ENCODE measurements at places on chromosomes 12 and 14. TPM values are rescaled to one million over a fixed set of nuclear protein-coding genes. Genes with fewer than 3 reads are reported as not detected.

The TMEM229B gene
- total RNA-seq, result 34.9 TPM

The TMTC2 gene
- 8.1 TPM for total RNA-seq

The PTPRO gene
- total RNA-seq, result 7.8 TPM

The MMP14 gene
- total RNA-seq, result 3.0 TPM

The COCH gene
- not detected for total RNA-seq

The FOXJ2 gene
- 32.4 TPM for total RNA-seq

The TPH2 gene
- total RNA-seq, result 0.12 TPM

- no peaks in the 10 kb centered on the region for H3K36me3 ChIP-seq
- H3K27ac ChIP-seq, result no peak overlapping the region
Measured at GRCh38 chr12:86662464-86662863, 406.3 kb upstream of the MGAT4C start.

GRCh38 chr12:47491516-47492305, 214.1 kb downstream of the RPAP3 start:
- no peak overlapping the region for H3K4me3 ChIP-seq
- no peaks in the 10 kb centered on the region for H3K36me3 ChIP-seq
- no peaks in the 10 kb centered on the region for H3K4me1 ChIP-seq
- no peak overlapping the region for H3K27ac ChIP-seq

DNA sequence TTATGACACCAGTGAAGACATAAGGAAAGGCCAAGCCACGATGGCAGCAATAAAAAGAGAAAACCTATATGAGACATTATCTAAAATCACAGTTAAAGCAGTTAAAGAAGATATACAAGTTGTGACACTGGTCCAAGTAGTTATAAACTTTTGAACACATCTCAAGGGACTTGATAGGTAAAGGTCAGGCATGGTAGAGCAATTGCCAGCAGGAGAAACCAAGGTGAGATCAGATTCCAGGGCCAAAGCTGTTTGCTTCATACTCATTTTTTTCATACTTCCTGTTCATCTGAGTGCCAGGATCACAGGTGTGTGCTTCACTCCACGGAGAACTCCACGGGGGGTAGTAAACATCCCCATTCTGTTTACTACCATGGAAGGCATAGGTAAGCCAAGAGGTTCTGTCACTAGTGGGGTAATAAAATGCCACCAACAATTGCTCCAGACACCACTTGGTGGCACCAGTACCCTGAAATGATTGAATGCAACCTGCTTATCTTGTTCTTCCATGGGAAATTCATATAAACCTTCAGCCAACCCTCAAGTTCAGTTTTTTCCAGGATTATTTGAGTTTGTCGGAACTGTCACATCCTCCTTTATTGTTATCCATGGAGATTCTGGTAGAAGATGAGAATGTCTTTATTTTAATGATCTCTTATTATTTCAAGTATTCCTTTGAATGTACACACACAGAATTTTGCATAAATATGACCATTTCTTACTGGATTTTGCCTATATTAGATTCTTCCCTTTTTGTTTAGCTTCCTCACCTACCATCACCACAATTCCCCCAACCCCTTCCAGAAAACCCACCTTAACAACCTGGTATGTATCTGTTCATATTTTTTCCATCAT, 59.2 kb upstream of the TSPAN8 start:
- H3K36me3 ChIP-seq, result no peaks in the 10 kb centered on the region
- H3K27ac ChIP-seq, result no peak overlapping the region
- no peak for DNase-seq
- no peak overlapping the region for H3K4me3 ChIP-seq
- H3K4me1 ChIP-seq, result no peaks in the 10 kb centered on the region

DNA sequence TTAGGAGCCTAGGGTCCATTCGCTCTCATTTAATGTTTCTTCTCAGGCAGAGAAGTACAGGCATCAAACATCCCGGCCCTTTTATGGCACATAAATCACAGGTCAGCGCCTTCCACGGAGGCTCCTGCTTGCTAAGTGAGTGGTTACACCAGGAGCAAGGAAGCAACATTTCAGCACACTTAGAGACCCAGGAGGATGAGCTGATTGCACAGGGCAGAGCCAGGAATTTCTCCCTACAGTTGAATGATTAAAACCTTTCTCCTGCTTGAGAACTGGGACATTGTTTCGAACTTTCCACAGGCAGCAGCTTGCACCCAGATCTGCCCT, 233.4 kb downstream of the SPTSSA start:
- H3K4me1 ChIP-seq, result peaks cover 4% of the 10 kb centered on the region
- H3K27ac ChIP-seq, result no peak overlapping the region
- no peak for DNase-seq
- no peak overlapping the region for H3K4me3 ChIP-seq

DNA sequence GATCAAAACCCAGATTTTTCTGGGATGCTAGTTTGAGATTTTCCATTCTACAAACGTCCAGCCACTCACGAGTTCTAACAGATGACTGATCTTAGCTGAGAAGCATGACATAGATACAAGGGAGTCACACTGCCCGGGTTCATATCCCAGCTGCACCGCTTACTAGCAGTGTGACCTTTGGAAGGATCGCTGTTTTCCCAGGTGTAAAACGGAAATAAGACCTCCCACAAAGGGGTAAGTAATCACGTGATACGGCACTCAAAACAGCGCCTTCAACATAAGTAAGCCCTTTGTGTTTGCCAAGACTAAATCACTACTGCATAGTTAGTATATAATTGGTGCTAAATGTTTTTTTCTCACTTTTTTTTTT, 624 bp upstream of the PWP1 start:
- peak overlapping the region; percentile 78 for H3K27ac ChIP-seq
- peak overlapping the region; percentile 98 for H3K4me3 ChIP-seq
- peaks cover 25% of the 10 kb centered on the region for H3K4me1 ChIP-seq
- no peaks in the 10 kb centered on the region for H3K27me3 ChIP-seq
- H3K36me3 ChIP-seq, result peaks cover 15% of the 10 kb centered on the region

- H3K4me3 ChIP-seq, result no peak overlapping the region
- H3K27me3 ChIP-seq, result no peaks in the 10 kb centered on the region
- peak; percentile 38 for DNase-seq
- no peaks in the 10 kb centered on the region for H3K36me3 ChIP-seq
Measured at GRCh38 chr12:53057816-53058500, 8.1 kb downstream of the TNS2 start.
